Stromal cell of bone marrow (primary cell): ENCODE measurements at places on chromosomes 12 and 14.
A peak's percentile ranks its signal among the peaks of the same experiment; 100 is the strongest.

- DNase-seq = no peak
Observed at GRCh38 chr12:106139422-106140171, 843 bp upstream of the NUAK1 start.

GRCh38 chr14:71267007-71267513 lies 359.8 kb downstream of the PCNX1 start:
- no peak for DNase-seq

DNA sequence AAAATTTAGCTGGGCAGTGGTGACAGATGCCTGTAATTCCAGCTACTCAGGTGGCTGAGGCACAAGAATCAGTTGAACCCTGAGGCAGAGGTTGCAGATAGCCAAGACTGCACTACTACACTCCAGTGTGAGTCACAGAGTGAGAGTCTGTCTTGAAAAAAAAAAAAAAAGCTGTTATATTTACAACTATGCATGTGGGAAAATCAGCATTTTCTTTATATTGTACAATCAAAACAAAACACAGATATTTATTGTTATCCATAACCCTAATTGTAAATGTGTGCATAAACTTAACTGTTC lies 12.5 kb downstream of the C1R start:
- no peak for DNase-seq

DNA sequence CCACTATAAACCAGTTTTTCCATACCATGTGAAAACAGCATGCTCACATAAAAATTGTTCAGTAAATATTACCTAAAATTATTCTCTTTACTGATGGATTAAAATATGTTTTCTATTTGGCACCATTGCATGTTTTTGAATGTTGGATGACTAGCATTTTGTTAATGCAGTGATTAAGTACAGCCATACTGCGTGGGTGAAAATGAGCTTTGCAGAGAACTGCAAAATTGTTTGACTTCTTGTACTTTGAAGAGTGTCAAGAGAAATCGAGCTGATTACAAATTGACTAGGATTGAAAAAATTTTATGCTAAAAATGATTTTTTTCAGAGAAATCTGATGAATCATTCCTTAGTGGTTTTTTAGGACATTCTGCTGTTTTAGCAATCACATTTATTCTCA lies 452.9 kb downstream of the RPL10L start:
- DNase-seq = no peak

DNA sequence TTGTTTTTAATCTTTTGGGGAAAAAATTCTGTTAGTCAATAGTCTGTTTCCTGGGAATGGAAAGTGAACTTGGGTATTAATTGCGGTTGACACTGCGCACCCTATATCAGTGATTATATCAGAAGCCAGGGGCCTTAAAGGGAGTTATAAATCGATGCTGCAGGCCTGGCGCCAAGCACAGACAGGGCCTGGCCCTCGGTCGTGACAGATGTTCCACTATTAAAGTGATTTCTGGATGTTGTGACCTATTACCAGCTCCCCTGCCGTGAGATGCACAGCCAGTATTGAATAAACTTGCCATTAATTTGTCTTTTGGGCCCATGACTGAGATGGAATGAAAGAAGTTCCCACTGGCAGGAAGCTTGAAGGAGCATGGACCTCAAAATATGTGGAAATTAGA lies 45.1 kb upstream of the KITLG start:
- DNase-seq = no peak

DNA sequence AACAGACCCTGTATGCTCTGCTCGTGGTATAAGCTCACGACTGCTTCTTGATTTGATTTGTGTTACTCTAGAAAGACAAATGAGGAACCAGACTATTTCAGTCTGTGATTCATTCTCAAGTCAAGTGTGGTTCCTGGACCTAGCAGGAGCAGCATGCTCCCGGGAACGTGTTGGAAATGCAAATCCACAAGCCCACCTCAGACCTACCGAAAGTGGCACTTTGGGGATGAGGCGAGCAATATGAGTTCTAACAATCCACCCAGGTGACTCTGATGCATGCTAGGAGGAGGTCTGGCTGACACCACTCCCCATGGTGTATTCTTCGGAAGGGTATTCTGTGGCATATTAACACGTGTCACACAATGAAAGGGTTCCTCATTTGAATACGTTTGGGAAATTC lies 59.5 kb upstream of the TMX1 start:
- DNase-seq = no peak

GRCh38 chr12:131044760-131045381 lies 91.2 kb downstream of the ADGRD1 start:
- DNase-seq = no peak

DNA sequence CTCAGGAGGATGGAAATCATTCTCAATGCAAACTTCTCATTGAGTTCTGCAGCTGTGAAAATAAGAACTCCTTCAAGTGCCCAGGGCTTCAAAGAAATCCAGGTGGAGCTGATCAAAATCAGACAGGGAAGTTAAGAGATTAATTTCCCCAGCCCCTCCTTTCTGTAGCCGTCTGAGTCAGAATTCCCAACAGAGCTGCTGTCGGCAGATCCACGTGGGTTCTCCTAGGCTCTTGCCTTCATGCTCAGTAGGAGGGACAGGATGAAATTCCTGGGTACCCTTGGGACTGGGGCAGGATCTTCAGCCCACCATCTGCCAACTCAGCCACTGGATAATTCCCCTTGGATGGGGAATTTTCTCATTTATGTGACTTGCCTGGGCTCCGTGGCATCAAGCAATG lies 13.3 kb downstream of the TGFB3 start:
- DNase-seq = peak; percentile 53
